Stimulated activated naive B cell treated with anti-CD40 and anti-IgM and Interleukin-4, amounts not matched to agents 10 μg/mL and 1 μg/mL and 100 μg/mL, for 72 hours (primary cell): ENCODE measurements at places on chromosomes 11 and 22.
A peak's percentile ranks its signal among the peaks of the same experiment; 100 is the strongest.

DNA sequence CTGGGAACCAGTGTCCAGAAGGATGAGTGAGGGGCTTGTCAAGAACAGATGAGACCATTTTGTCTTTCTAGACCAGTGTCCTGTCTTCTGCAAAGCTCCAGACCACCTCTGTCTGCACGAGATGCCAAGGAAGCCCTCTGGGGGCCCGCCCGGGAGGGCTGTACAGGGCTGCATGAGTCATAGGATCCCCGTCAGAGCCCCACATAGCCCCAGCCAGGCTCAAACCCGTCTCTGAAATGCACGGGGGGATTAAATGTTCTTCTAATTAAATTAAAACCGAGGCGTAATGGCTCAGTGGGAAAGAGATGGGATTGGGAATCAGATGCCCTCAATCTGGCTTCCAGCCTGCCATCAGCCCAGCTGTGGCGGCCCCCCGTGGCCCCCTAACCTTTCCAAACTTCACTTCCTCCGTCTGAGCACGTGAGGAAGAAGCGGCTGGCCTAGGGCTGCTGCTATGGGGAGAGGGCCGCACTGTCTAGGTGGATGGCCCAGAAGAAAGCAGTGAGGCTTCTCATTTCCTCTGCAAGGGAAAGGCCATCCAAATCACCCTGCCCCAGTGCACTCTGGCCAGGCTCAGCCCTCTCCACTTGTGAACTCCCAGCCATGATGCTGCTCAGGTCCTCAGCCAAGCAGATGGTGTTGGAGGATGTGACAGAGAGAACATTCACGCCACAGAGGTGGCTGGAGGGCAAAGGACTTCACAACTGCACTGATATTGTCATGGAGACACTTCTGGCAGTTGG, 32.8 kb downstream of the KCNQ1OT1 start:
- H3K36me3 ChIP-seq = peaks cover 7% of the 10 kb centered on the region
- no peak for DNase-seq
- H3K27ac ChIP-seq = no peak overlapping the region
- H3K4me3 ChIP-seq = no peak overlapping the region

GRCh38 chr11:13334034-13334786, 56.6 kb downstream of the BMAL1 start:
- H3K27ac ChIP-seq = peak overlapping the region; percentile 68
- no peaks in the 10 kb centered on the region for H3K27me3 ChIP-seq
- H3K4me1 ChIP-seq = peaks cover 31% of the 10 kb centered on the region

GRCh38 chr22:46145361-46145851, 4.9 kb upstream of the PPARA start:
- peaks cover 13% of the 10 kb centered on the region for H3K4me1 ChIP-seq
- no peaks in the 10 kb centered on the region for H3K36me3 ChIP-seq
- H3K27ac ChIP-seq = no peak overlapping the region
- DNase-seq = no peak

DNA sequence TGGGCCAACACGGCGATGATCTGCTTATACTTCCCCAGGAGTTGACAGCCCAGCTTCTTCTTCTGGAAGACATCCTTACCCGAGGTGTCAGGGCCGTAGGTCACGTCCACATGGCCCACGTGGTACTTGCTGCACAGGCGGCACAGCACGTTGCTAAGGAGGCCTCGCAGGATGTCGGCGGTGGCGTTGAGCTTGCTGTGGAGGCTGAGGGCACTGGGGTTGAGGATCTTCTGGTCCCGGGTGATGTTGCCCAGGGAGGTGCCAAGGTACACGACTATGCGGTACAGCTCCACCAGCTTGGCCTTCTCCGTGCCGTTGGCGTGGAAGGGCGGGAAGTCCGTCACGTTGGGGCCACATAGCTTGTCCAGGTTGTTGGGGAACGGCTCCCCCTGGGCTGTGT, 2.9 kb downstream of the LIF start:
- peaks cover 39% of the 10 kb centered on the region for H3K27me3 ChIP-seq
- H3K4me3 ChIP-seq = no peak overlapping the region
- no peak overlapping the region for H3K27ac ChIP-seq
- peaks cover 48% of the 10 kb centered on the region for H3K4me1 ChIP-seq
- DNase-seq = no peak

DNA sequence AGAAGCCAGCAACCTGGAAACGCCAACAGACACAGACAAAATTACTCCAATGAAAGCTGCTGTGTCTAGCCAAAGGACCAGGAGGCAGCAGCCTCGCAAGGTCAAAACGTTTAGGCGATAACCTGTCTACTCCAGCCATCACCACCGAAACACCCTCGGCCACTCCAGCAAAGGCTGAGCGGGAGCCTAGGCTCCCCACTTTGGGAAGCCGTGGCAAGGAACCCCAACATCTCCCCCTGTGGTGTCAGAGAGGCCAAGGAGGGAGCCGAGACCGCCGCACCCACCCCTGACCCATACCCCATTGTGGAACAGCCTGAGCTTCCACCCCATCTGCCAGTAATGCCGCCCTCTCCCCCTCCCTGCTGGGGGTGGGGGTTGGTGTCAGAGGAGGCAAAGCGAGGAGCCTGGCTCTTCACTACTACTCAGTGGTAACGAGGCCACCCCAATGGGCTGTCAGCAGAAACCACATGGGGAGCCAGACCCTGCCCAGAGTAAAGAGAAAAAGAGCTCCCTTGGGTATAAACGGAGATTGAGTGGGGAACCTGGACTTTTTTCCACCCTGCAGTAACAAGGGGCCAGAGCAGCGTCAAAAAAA, 33.9 kb upstream of the SEPTIN5 start:
- peaks cover 48% of the 10 kb centered on the region for H3K27me3 ChIP-seq
- H3K36me3 ChIP-seq = no peaks in the 10 kb centered on the region
- H3K4me1 ChIP-seq = no peaks in the 10 kb centered on the region
- H3K27ac ChIP-seq = no peak overlapping the region
- no peak for DNase-seq
